ENCODE measurements at places on chromosomes 12 and 14.

- no peak for DNase-seq
Measured at GRCh38 chr12:5718073-5718472, 227.0 kb downstream of the ANO2 start.

DNA sequence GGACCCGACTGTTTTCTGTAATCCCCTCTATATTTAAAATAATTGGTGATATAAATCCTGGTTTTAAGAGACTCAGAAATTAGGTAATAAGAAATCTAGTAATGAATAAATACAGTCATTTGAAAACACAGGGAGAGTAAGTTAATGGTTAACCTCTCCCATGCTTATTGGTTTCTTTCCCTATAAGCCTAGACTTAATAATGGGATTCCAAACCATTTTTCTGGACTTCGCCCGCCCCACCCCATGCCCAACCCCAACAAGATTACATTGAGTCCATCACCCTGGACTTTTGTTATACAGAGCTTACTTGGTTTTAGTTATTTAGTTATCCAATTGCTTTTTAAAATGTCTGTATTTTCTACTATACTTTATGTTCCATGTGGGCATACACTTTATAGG, 98.7 kb downstream of the WIF1 start:
- no peak for DNase-seq

DNA sequence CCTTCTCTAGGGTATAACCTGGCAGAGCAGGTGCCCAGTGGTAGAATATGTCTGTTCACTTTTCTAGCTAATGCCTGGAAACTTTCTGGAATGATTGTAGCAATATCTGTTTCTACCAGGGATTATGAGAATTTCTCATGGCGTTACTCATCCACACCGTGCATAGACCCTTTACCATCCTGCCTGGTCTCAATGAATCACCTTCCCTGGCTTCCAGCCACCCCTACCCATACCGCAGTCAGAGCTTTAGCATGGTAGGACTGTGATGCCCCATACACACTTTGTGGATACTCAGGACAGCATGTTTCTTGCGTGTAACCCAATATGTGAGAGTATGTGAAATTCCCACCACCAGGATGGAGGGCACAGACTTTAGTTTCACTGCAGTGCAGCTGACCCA, 45.4 kb downstream of the TUNAR start:
- no peak for DNase-seq

- no peak for DNase-seq
Measured at GRCh38 chr14:105925615-105926372, 399.4 kb downstream of the TMEM121 start.

GRCh38 chr12:38921025-38921677, 15.8 kb upstream of the CPNE8 start:
- peak; percentile 88 for DNase-seq

DNA sequence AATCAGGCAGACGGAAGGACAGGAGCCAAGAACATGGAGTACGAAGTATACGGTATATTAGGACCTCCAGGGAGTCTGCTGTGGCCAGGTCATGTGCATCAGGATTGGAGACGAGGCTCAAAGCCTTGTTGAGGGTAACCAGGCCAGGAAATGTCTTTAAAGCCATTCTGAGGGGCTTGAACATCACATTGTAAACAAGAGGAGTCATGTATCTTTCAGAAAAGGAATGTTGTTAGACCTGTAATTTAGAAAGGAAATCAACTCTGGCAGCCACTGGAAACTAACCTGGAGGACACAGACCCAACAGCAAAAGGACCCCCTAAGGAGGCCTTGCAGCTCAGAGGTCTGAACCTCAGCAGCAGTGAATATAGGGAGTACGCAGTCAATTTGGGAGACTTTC, 7.5 kb downstream of the MAP3K9 start:
- no peak for DNase-seq

- DNase-seq: no peak
Measured at GRCh38 chr12:119354172-119354571, 19.6 kb downstream of the CCDC60 start.

DNA sequence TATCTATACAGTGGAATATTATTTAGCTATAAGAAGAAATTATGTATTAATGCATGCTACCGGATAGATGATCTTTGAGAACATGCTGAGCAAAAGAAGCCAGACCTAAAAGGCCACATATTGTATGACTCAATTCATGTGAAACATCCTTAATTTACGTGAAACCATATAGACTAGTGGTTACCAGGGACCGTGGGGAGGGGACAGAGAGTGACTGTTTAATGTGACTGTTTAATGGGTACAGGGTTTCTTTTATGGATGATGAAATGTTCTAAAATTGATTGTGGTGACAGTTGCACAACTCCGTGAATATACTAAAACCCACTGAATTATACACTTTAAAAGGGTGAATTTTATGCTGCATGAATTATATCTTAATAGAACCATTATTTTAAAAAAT, 8.5 kb upstream of the BCL7A start:
- no peak for DNase-seq

Measured in kidney tubule cell (primary cell).